Left ventricle myocardium inferior (tissue), 1 donor: ENCODE measurements at places on chromosomes 7 and 10.

DNA sequence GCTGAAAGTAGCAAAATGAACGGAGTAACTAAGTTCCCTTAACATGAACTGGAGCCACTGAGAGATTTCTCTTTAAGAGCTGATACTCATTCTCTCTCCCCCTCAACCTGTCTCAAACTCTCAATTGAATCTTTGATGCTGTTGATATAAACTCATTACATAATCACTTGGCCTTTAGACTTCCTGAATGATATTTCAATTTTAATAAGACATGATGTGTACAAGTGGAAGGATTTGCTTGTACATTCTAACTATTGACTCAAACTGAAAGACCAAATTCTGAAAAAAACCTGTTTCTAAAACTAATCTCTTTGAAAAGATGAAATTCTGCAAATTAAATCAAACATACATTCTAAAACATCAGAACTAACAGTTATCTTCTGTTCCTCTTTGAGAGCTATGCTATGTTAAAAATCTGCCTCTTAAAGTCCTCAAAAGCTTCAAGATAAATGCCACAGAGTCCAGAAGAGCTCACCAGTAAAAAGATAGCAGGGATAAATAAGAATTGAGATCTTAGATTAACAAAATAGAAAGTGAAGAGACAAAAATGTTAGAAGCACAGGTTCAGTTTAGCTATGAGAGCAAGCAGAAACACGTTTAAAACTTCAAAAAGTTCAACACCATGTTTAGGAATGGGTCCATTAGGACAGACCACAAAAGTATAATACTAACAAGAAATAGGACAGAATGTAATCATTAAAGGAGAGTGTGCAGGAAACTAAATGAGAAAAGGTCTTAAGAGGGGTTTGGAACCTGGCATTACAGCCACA, 46.1 kb downstream of the TNPO3 start:
- no peak overlapping the region for H3K27ac ChIP-seq
- no peaks in the 10 kb centered on the region for H3K27me3 ChIP-seq
- H3K4me3 ChIP-seq = no peak overlapping the region
- H3K4me1 ChIP-seq = peaks cover 19% of the 10 kb centered on the region

GRCh38 chr7:39535064-39535463, 31.1 kb upstream of the YAE1 start:
- DNase-seq = no peak
- no peak overlapping the region for H3K27ac ChIP-seq
- no peaks in the 10 kb centered on the region for H3K4me1 ChIP-seq
- no peaks in the 10 kb centered on the region for H3K36me3 ChIP-seq

DNA sequence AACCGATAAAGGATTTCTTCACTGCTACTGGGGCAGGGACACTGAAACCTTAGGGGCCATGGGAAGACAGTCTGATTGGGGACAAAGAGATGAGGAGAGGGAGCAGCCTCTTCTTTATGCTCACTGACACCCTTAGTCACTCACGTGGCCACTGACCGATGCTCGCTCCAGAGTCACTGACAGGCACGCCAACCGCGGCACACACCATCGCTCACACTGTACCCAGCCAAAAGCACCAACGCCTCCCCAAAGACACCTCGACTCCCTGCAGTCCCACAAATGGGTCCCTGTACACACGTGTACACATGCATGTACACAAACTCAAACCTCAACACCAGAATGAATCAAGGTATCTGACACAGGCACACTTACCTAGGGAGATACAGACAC, 35.3 kb upstream of the SLF2 start:
- no peak for DNase-seq
- H3K4me1 ChIP-seq = peaks cover 7% of the 10 kb centered on the region
- H3K27ac ChIP-seq = no peak overlapping the region
- peaks cover 80% of the 10 kb centered on the region for H3K27me3 ChIP-seq

DNA sequence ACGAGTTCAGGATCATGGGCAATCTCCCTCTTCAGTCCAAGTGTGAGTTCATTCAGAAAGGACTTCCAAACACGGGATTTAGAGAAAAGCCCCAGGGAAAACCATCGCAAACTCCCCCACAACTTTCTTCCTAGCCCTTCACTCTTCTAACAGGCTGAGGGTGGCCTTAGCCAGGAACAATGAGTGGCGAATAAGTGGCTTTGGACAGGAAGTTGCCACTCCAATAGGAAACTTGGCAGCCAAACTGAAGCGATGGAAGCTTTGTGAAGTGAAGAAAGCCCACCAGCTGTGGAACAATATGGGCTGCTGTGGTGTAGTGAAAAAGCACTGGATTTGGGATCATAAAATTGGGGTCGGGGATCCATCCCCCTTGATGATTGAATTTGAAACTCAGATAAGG, 193.2 kb downstream of the TEX36 start:
- H3K4me3 ChIP-seq = no peak overlapping the region
- H3K4me1 ChIP-seq = no peaks in the 10 kb centered on the region
- H3K36me3 ChIP-seq = no peaks in the 10 kb centered on the region
- peaks cover 60% of the 10 kb centered on the region for H3K27me3 ChIP-seq

DNA sequence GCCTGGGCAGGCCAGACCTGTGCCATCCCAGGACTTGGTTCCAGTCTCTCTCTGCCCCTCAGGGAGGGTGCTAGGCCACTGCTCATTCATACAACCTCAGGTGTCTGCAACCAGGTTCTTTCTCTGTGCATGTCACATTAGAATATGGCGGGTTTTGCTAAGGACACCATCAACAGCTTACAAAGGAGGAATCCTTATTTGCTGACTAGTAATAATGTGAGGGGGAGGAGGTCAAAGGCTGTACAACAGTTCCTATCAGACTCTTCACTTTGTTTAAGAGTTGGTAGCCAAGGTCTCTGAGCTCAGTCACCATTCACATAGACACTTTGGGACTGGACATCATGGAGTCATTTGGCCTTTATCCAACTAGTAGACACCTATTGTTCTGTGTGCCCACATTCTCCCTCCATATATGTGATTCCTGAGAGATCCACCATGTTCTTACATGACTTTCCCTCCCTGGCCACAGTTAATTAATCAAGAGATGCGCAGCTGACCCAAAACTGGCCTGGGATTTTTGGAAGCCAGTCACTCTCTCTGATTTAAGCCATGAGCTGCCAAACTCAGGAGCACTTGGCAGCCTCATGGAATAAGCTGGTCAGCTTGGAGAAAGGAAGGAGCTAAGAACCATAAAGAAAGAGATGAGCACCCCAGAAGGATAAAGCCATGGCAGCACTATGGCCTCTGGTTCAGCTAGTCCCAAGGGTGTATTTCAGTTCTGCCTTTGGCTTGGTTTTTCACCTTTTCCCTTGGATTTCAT, 51.2 kb downstream of the DPCD start:
- H3K4me1 ChIP-seq = no peaks in the 10 kb centered on the region
- H3K27me3 ChIP-seq = no peaks in the 10 kb centered on the region
- no peak for DNase-seq
- no peak overlapping the region for H3K27ac ChIP-seq
- peaks cover 24% of the 10 kb centered on the region for H3K36me3 ChIP-seq

GRCh38 chr7:67525588-67525987, 529.0 kb downstream of the TYW1 start:
- H3K27me3 ChIP-seq = peaks cover 11% of the 10 kb centered on the region
- H3K4me3 ChIP-seq = no peak overlapping the region
- no peaks in the 10 kb centered on the region for H3K36me3 ChIP-seq
- no peak overlapping the region for H3K27ac ChIP-seq
- H3K4me1 ChIP-seq = no peaks in the 10 kb centered on the region

DNA sequence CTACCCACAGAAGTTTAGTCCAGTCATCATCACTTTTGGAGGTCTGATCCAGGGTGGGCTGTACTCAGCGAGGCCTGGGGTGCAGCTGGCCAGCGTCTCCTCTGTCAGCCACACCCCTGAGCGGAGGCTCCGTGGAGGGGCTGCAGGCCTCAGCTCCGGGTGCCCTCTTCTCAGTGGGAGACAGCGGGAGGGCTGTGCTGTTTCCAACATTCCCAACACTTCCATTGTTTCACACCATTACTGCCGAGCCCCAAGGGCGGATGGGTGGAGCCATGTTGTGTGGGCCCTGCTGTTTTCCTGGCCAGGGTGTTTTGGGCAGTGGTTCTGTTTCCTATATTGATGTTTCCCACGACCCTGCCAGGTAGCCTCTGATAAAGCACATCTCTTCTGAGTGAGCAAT, 95.0 kb downstream of the MKI67 start:
- H3K36me3 ChIP-seq = no peaks in the 10 kb centered on the region
- no peak overlapping the region for H3K4me3 ChIP-seq
- peaks cover 40% of the 10 kb centered on the region for H3K4me1 ChIP-seq
- no peak overlapping the region for H3K27ac ChIP-seq
- no peak for DNase-seq

DNA sequence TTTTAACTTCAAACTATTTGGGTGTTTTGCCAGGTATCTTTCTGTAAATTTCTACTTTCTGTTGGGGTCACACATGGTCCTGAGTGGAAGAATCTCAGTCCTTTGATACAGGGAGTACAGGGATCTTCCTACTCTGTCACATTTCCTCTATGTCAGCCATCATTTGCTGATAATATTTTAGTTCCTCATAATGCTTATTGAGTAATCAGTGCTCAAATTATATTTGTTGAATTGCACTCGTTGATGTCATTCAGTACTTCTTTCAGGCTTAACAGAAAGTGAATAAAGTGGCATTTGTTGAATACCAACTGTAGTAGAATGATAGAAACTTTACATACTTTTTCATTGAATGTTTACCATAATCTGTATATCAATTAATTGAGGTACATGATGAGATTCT, 31.9 kb downstream of the WDR11 start:
- H3K4me3 ChIP-seq = no peak overlapping the region
- DNase-seq = no peak
- H3K4me1 ChIP-seq = no peaks in the 10 kb centered on the region
- H3K27ac ChIP-seq = no peak overlapping the region

- H3K36me3 ChIP-seq = no peaks in the 10 kb centered on the region
- H3K27ac ChIP-seq = no peak overlapping the region
- no peaks in the 10 kb centered on the region for H3K27me3 ChIP-seq
- no peak overlapping the region for H3K4me3 ChIP-seq
Measured at GRCh38 chr10:98456686-98457482, 10.1 kb upstream of the HPS1 start.

DNA sequence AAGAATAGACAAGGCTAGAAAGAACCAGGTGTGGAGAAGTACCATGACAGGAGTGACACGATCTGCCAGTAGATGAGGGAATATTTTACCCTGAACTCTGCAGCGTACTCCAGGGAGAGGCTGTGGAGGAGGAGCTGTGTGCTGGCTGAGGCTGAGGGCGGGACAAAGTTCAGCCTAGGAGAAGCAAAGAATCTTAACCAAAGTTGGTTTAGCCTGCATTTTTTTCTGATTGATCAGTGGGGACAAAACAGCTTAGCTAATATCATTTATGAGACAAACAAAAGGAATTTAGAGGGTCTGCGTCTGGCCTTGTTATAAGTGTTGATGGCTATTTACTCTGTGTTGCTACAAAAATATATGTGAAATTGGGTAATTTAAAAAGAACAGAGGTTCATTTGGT, 5.2 kb upstream of the NPSR1 start:
- DNase-seq = no peak
- H3K4me3 ChIP-seq = no peak overlapping the region
- no peaks in the 10 kb centered on the region for H3K4me1 ChIP-seq
- no peak overlapping the region for H3K27ac ChIP-seq
- H3K27me3 ChIP-seq = no peaks in the 10 kb centered on the region

DNA sequence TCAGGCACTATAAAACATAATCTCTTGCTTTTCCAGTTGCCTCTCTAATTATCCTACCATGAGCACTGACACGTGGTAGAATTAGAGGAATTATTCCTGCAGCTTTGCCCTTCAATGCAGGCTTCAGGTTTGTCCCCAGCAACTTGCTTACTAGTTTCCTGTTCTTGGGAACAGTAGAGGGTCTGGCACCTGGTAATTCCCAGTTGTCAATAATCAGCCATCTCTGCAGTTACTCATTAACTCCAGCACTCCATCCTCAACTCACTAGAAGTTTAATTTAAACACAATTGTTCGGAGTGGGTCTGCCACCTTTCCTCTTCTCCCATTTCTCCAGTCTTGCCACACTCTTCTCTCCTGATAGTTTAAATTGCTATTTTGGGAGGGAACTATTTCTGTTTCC, 324.3 kb upstream of the KIAA1217 start:
- no peaks in the 10 kb centered on the region for H3K36me3 ChIP-seq
- peaks cover 6% of the 10 kb centered on the region for H3K4me1 ChIP-seq
- peaks cover 6% of the 10 kb centered on the region for H3K27me3 ChIP-seq

DNA sequence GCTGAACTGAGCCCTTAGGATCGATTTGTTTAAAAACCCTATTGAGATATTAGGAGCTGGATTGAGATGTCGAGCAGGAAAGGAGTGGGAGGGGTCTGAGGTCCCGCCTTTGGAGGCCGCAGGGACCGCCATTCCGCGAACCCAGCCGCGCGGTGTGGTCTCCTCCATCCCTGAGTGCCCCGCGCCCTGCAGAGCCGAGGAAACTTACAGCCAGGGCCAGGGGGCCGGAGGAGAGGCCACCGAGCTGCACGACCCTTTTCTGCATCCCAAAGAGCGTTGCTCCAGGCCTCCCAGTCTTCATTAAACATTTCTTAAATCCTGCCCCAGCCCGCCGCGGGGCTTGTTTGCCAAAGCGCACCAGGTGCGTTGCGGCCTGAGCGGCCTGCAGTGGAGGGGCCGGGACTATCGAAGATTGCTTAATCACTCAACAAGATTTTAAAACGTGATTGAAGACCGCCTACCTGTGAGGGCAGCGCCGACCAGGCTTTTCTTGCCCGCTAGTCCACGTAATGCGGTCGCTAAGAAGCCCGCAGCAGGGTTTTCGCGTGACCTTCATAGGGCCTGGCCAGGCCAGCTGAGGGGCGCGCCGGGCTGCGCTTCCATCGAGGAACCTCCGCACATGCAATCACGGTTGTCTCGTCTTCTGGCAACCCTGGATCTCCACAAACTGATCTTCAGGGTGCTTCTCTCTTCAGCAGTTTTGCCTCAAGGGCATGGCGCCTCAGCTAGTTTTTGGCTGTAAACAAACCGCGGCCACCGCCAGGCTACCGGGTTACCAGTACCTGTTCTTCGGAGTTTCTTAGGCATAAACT, 2.0 kb upstream of the CTBP2 start:
- peaks cover 33% of the 10 kb centered on the region for H3K4me1 ChIP-seq
- DNase-seq = no peak
- H3K27ac ChIP-seq = peak overlapping the region; percentile 98
- H3K4me3 ChIP-seq = peak overlapping the region; percentile 93

DNA sequence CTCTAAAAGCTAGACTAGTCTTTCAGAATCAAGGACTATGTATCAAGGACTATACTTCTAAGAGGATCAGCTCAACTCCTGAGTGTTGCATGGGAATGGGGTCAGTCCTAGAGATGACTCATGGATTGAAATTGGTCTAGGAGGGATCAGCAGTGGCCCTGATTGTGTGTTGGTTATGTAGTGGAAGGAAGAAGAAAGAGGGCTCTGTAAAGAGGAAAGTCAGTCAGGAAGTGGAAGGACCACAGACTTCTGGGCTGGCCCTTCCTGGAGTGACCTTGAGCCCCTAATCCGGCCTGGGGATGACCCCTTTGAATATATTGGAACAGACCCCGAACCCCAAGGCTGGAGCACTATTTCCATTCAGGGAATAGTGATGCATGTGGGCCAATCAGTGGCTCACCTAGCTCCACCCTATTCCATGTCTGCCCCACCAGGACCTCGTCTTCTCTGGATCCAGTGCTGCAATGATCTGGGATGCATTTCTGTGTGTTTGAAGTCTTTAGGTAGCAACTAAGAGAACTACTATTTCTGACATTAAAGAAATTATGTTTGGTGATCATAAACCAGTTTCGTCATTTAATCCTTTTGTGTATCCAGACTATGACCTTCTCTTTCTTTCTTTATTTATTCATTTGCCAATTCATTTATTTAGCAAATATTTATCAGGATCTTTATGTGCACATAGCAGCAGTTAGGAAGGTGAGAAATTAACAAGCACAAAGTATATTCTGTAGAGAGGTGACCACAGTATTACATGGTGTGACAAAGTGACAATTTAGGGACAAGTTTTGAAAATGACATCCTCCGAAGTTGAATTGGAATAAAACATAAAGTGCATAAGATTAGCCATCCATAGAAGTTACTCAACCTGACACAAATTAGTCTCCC, 48.6 kb upstream of the KIF5B start:
- no peaks in the 10 kb centered on the region for H3K36me3 ChIP-seq
- no peak overlapping the region for H3K4me3 ChIP-seq
- no peak for DNase-seq
- no peak overlapping the region for H3K27ac ChIP-seq
- no peaks in the 10 kb centered on the region for H3K27me3 ChIP-seq
